NCI-H1048 (cell line): ENCODE measurements at places on chromosomes 12 and 14.
A peak's percentile ranks its signal among the peaks of the same experiment; 100 is the strongest.

DNA sequence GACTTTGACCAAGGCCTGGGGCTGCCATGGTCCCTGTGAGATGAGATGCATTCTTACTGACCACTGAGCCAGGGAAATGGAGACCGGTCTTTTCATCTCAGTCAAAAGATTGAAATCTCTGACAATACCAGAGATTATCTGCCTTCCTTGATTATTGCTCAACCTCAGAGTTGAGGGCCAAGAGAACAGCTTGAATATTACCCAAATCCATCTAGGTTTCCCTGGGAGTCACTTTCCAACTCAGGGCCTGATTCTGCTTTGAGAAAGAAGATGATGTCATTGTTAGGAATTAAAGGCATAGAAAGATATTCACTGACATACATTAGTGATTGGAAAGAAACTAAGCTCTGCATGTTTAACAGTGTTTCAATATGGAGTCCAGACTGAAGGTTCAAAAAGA is 515.9 kb upstream of the TBX3 start:
- DNase-seq = no peak

GRCh38 chr14:25226214-25226613 is 176.3 kb upstream of the STXBP6 start:
- DNase-seq = no peak

GRCh38 chr14:68796418-68797101 is 3.7 kb upstream of the ZFP36L1 start:
- no peak for DNase-seq

DNA sequence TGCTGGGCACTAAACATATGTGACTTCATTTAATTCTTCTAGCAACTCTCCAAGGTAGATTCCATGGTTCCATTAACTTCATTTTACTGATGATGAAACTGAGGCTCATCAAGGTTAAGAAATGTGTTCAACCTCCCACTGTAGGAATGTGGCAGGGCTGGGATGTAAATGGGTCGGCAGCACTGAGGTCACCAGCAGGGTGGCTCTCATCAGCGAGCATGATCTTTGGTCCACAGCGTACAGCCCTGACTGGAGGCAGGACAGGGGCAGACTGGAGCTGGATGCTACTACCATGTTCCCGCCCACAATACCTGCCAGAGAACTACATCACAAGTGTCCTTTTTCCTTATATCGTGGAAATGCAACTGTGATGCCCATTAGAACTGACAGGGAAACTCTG is 4.6 kb downstream of the APPL2 start:
- no peak for DNase-seq

DNA sequence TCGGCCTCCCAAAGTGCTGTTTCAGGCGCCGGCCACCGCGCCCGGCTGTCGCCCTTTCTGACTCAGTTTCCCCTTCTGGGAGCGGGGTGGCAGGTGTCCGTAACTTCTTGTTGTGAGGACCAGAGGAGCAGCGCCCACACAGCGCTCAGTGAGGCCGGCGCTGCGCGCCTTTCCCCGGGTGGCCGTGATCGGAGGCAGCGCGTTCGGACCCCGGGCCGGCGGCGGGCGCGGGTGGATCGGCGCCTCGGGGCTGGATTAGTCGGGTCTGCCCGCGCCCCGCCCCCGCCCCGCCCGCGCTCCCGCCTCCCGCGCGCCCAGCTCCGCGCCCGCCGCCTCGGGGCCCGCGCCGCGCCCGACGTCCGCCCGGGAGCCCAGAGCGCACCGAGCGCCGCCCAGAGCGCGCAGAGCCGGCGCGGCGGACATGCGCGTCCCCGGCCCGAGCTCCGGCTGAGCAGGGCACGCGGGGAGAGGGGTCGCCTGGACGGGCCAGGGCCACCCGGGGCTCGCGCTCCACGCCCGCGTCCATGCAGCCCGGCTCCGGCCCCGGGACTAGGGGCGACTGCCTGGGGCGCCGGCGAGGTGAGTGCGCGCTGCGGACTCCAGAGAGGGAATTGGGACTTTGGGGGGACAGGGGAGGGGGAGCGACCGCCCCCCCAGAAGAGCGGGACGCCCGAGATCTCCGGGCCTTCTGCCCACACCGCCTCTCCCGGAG is 50.6 kb downstream of the LRCOL1 start:
- peak; percentile 44 for DNase-seq

DNA sequence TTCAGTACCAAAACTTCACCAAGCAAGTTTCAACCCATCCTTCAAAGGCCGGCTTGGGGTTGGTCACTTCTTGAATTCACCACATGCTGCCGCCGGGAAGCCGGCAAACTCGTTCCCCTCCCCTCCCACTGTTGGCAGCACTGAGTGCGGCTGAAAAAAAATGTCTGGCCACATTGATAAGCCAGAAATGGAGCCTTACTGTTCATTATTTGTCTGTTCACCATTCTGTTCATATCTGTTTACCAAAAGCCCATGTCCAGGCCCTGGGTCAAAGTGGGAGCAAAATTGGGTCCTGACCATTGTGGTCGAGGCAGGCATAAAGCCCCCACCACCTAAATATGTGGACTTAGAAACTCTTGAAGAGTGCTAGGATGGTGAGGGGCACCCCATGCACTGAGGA is 7.3 kb upstream of the HSP90AA1 start:
- DNase-seq = no peak

DNA sequence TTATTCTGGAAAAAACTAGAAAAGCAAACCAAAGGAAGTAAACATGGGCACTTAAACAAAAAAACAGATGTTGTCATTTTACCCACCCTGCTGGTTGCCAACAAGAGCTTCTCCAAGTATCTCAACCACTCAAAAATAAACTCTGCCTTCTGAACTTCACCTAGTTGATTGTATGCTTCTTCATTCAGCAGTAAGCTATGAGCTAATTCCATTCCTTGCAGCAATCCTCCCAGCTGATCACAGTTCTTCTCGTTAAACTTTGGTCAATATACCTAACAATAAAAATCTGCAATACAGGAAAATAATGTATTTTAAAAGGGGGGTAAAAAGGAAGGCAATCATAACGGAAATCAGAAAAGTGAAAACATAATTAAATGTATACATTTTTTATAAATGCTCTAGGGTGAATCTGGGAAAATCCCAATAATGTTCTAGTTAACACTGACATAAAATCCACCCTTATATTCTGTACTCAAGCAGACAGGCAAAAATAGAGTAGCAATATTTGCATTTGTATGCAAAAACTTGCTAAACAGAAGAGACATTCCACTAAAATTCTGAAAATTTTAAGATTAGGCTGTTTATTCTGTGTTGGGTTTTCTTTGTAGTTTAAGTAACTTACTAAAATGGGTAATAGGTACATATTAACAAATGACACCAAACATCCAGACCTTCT is 17.4 kb downstream of the HEATR5A start:
- no peak for DNase-seq

- no peak for DNase-seq
Measured at GRCh38 chr12:113500782-113501311, 29.2 kb upstream of the LHX5 start.

DNA sequence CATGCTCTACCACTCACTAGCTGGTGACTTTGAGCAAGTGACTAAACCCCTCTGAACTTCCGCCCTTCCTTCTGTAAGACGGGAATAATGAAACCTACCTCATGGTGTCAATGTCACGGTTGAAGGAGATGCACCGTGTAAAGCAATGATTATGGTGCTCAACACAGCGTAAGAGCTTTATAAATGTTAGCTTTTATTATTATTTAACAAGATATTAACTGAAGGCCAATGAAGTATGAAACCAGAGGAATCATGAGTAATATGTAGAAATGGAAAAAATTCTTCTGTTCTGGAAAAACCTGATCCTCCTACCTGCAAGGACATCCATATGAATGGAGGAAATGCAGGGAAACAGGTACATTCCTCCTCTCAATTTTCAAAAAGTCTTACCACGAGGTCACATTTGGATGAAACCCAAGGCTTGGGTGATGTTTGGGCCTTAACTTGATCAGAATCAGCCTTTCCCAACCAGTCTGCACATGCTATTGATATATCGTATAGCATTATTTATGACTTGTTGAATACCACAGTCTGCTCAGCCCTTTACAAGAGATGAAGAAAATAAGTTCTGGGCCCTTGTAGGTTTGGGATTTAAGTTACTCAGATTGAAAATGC is 166.8 kb upstream of the TBX3 start:
- DNase-seq = no peak

DNA sequence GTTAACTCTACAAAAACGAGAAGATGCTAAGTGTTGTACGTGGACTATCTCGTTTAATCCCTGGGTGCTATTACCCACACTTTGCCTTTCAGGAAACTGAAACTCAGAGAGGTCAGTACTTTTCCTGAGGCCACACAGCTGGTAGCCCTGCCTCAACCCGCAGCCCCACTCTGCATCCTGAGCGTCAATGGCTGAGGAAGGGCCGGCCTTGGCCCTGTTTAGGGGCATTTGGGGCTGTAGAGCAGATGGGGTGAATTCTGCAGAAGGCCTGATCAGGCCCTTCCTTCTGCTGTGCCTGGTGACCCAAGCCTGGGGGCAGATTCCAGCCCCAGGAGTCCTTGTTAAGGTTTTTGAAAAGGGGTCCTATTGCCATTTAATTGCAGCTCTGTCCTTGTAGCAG is 3.7 kb upstream of the CCDC197 start:
- no peak for DNase-seq

- DNase-seq = no peak
Measured at GRCh38 chr12:32030151-32030550, 70.9 kb downstream of the RESF1 start.

- DNase-seq = no peak
Measured at GRCh38 chr12:32692358-32692757, 13.3 kb downstream of the DNM1L start.

- DNase-seq = peak; percentile 50
Measured at GRCh38 chr12:24760162-24760561, 188.7 kb downstream of the BCAT1 start.

- no peak for DNase-seq
Measured at GRCh38 chr12:110071504-110071903, 23.2 kb upstream of the C12orf76 start.

DNA sequence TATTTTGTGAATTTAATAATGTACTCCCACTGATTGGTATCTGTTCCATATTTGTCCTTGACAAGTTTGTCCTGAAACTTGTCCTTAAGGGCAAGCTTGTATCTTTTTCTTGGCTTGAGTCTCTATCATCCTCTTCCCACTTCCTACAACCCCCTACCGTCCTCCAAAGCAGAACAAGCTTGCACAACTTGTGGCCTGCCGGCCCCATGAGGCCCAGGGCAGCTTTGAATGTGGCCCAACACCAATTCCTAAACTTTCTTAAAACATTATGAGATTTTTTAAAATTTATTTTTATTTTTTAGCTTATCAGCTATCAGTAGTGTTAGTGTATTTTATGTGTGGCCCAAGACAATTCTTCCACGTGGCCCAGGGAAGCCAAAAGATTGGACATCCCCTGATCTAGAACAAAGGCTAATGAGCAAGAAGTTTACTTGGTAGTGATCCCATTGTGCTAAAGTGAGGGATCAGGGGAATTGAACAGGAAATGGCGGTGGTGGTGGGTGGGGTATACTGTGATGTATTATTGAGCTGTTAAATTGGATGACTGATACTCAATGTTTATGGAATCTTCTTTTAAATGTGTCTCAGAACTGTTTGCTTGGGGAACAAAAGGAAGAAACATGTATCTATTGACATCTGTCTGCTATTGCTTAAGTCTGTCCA is 37.8 kb downstream of the TMX1 start:
- no peak for DNase-seq
